ENCODE measurements at places on chromosomes 1 and 21.

DNA sequence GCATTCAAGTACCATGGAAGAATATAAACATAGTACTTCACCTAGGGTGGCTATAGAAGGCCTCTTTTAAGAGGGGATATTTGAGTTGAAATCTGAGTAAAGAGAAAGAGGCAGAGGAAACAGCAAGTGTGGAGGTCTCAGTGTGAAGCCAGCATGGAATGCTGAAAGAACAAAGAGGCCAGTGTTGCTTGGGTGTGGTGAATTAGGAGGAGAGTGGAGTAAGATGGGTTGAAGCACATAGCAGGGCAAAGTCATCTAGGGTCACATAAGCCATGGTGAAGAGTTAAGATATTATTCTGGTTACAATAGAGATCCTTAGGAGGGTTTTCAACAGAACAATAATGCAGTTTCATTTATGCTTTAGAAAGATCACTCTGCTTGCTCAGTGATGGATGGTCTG is 37.5 kb downstream of the C1orf141 start:
- no peak for DNase-seq

DNA sequence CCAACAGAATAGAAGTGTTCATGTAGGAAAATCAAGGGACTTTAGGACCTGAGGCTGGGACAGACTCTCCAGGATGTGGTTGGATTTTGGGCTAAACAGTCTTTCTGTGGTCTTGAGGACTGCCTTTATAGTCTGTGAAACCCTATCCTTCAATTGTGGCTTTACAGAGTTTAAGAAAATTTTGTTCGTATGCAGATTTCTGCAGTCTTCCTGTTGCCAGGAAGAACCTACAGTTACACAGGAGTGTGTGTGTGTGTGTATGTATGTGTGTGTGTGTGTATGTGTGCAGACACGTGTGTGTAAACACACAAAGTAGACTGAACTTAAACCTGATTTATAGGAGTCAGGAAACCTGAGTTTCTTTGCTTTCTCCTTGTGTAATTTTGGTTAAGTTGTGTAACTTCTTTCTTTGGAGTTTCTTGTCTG is 22.8 kb downstream of the NEK7 start:
- DNase-seq: no peak

- DNase-seq: no peak
These were observed 137.9 kb upstream of the CAMK1G start for GRCh38 chr1:209445576-209445975.

- no peak for DNase-seq
These were observed 395.4 kb downstream of the RRAGC start for GRCh38 chr1:38464071-38464661.

DNA sequence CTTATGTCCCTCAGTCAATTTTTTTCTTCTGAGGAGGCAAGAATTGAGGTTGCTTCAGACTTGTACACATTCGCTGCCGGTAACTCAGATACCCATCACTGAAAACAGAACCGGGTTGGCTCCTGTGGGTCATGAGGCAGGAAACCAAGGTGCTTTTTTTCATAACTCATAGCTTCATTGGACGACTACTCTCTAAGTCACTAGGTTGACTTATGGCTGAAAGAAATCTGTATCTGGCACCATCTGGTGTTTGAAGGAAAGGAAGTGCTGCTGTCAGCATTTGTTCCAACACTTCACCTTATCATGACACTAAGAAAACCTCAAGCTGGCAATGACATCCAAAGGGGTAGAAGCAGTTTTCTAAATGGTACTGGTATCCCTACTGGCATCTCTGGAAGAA is 82.3 kb downstream of the TBX19 start:
- no peak for DNase-seq

GRCh38 chr1:206814716-206815341 is 42.5 kb upstream of the IL10 start:
- no peak for DNase-seq

- DNase-seq: no peak
These were observed 33.6 kb downstream of the NUP133 start for GRCh38 chr1:229474509-229474908.

DNA sequence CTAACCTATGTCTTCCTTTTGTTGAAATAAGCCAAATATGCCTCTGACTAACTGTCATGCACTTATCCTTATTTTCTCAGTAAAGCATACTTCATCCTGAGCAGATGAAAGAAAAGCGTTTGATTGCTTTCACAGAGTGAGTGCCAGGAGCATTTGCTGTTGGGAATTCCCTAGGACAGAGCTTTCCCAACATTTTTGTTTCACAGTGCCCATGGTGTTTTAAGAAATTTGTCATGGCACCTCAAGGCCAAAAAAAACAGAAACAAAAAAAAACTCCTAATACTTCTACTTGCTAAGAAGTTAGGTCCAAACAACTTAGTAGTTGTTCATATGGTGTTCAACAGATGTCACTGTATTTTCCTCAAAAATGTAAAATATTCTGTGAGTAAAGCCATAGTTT is 120.8 kb upstream of the BMP8A start:
- DNase-seq: no peak

- DNase-seq: peak; percentile 33
These were observed 49.5 kb downstream of the SSBP3 start for GRCh38 chr1:54356680-54357147.

- DNase-seq: no peak
These were observed 119.0 kb downstream of the LEPR start for GRCh38 chr1:65539266-65540131.

DNA sequence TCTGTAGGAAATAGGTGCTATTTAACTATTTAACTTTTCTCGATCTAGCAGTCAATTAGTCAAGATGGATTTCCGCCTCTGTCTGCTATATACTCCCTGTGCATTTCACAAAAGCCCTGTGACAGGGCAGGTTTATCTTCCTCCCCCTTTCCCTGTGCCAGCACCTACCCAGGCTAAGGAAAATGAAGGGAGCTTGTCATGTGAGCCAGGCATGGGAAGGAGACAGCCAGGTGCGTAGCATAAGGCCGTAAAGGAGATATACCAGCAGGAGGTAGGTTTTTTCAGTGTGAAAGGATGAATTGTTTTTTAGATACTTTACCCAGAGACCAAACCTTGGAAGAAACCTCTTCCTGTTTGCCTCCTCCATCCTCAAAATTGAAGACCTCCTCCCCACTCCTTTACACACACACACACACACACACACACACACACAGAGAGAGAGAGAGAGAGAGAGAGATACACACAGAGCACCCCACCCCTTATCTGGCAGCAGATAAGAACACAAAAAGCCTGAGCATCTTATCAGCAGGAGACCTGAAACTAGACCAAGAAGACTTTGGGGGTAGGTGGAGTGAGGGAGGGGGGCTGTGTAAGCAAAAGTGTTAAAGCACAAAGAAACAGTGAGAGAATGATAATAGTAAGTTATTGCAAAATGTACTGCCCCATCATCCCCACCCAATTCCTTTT is 12.0 kb upstream of the TARBP1 start:
- DNase-seq: no peak

DNA sequence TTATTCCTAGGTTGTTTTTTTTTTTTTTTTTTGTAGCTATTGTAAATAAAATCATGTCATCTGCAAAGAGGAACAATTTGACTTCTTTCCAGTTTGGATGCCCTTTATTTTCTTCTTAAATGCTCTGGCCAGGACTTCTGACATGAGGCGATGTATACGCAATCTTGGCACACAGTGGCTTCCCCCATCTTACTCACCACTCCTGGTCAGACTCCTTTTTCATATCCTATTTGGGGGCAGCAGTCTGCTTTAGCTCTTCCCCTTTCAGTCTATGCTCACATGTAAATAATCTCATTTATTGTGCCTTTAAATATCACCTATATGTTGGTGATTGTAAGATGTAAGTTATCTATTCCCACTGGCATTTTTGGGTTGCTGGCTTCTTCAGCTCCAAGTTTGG is 56.1 kb downstream of the SLAMF6 start:
- no peak for DNase-seq

- no peak for DNase-seq
These were observed 13.8 kb downstream of the NPHP4 start for GRCh38 chr1:5978452-5978851.

GRCh38 chr1:150661156-150661555 is 31.7 kb upstream of the ENSA start:
- DNase-seq: no peak

- no peak for DNase-seq
These were observed 31.9 kb downstream of the CYP4B1 start for GRCh38 chr1:46830665-46831322.

DNA sequence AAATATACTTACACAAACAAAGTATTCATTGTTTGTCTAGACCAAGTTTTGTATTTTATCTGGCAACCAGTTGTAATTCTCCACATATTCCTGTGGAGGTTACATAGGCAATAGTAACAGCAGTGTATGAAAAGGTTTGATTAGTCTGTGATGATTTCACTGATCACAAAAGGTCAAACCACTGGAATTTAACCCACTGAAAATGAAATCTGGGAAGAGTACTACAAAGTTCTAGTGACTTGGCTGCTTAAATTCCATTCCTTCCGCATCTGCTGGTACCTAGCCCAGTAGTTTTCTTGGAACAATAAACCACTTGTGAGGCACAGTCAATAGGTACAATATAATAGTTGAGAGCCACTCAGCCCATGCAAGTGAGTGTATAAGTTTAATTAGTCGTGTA is 205.4 kb downstream of the NFIA start:
- DNase-seq: no peak

Data from GM12892 (cell line).